ENCODE measurements at places on chromosomes 2 and 18. TPM values are rescaled to one million over a fixed set of nuclear protein-coding genes. Genes with fewer than 3 reads are reported as not detected.

The PLGLB2 gene
- total RNA-seq: 0.38 TPM

The CCDC74B gene
- total RNA-seq: 2.3 TPM

The SPDYA gene
- 0.58 TPM for total RNA-seq

The KCNJ13 gene
- total RNA-seq: not detected

The CYS1 gene
- total RNA-seq: 0.58 TPM

The CNNM4 gene
- 2.7 TPM for total RNA-seq

The CD207 gene
- total RNA-seq: not detected

The ACTG2 gene
- under 0.01 TPM for total RNA-seq

The C2orf15 gene
- 0.19 TPM for total RNA-seq

The CNGA3 gene
- total RNA-seq: not detected

The CAVIN2 gene
- 41.2 TPM for total RNA-seq

The PTCD3 gene
- 63.3 TPM for total RNA-seq

The ABCB11 gene
- not detected for total RNA-seq

The IL37 gene
- total RNA-seq: not detected

The RIT2 gene
- total RNA-seq: not detected

The LRP1B gene
- under 0.01 TPM for total RNA-seq

The GCKR gene
- 1.9 TPM for total RNA-seq

The GALR1 gene
- total RNA-seq: not detected

The UPP2 gene
- not detected for total RNA-seq

The KCNF1 gene
- under 0.01 TPM for total RNA-seq

The PID1 gene
- 6.9 TPM for total RNA-seq

The CRACDL gene
- not detected for total RNA-seq

The VWA3B gene
- total RNA-seq: not detected

The CNDP1 gene
- total RNA-seq: not detected

The GPR35 gene
- 0.85 TPM for total RNA-seq

The SMAD2 gene
- total RNA-seq: 62.3 TPM

The SIX2 gene
- 2.7 TPM for total RNA-seq

The VWC2L gene
- not detected for total RNA-seq

The NBAS gene
- total RNA-seq: 90.7 TPM

The FHOD3 gene
- 9.9 TPM for total RNA-seq

The GREB1L gene
- total RNA-seq: 0.56 TPM

The SGO2 gene
- 28.6 TPM for total RNA-seq

The DSC3 gene
- total RNA-seq: under 0.01 TPM

The GRB14 gene
- 12.8 TPM for total RNA-seq

Data from regular cardiac myocyte (primary cell).